ENCODE measurements at places on chromosomes 3 and 15.

GRCh38 chr3:54240-54639, 142.3 kb upstream of the CHL1 start:
- DNase-seq, result no peak

DNA sequence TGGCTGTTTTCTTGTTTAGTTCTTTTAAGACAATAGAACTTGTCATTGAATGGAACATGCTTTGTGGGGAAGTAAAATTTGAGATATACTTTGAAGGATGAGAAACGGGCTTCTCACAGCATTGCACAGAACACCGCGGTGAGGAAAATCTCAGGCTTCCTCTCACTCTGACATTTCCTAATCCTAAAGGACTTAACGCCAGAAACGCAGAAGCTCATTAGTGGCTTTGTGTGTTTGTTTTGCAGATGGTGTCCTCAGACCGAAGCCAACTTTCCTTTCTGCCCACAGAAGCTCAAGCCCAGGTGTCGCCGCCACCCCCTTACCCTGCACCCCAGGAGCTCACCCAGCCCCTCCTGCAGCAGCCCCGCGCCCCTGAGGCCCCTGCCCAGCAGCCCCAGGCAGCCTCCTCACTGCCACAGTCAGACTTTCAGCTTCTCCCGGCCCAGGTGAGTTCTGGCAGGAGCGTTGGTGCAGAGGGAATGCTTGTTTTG, 78.9 kb upstream of the BLM start:
- no peak for DNase-seq

- no peak for DNase-seq
Measured at GRCh38 chr3:135918600-135918999, 46.9 kb upstream of the PPP2R3A start.

DNA sequence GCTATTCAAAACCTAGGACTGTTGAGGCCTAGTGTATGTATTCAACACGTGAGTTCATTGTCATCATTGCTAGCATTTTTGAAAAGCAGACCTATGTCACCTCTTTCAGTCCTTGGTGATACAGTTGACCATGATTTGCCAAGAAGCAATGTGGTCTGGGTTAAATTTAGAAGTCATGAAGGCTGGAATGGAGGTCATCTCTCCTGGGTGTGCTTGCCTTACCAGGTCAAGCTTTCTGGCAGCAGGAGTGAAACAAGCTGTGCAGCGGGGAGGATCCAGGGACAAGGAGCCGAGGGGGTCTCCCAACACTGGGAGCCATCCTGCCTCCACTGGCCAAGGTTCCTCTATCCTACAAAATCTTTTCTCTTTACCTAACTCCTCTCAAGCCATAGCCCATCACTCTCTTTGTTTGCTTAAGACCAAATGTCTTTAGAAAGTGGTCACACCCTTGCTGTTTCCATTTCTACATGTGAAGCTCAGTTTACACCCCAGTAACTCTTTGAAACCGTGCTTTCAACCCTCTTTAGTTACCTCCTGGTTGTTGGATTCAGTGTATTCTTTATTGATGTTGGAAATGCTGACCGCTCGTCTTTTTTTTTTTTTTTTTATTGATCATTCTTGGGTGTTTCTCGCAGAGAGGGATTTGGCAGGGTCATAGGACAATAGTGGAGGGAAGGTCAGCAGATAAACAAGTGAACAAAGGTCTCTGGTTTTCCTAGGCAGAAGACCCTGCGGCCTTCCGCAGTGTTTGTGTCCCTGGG, 40.0 kb downstream of the SLC28A2 start:
- no peak for DNase-seq

DNA sequence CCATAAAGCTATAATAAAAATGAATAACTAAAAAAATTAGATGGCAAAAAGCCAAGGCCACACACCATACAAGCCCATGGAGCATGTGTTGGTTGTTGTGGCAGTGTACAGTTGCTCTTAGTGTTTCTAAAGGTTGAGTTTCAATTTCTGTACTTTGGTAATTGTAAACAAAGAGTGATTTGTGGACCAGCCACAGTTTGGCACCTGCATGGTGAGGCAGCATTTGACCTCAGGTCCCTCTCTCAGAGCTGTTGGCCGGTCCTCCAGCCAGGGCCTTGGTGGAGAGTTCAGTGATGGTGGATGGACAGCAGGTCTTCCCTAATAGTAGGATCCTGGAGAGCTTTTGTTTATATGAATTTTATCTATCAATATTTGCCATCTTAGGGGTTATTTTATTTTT, 5.6 kb downstream of the ACAD9 start:
- DNase-seq, result no peak

GRCh38 chr3:24450160-24450907, 44.3 kb downstream of the THRB start:
- DNase-seq, result no peak

- no peak for DNase-seq
Measured at GRCh38 chr3:197050511-197050910, 20.9 kb upstream of the MELTF start.

- DNase-seq, result no peak
Measured at GRCh38 chr15:52855157-52855556, 65.0 kb upstream of the ONECUT1 start.

GRCh38 chr15:70088455-70088854, 9.3 kb downstream of the TLE3 start:
- DNase-seq, result no peak

DNA sequence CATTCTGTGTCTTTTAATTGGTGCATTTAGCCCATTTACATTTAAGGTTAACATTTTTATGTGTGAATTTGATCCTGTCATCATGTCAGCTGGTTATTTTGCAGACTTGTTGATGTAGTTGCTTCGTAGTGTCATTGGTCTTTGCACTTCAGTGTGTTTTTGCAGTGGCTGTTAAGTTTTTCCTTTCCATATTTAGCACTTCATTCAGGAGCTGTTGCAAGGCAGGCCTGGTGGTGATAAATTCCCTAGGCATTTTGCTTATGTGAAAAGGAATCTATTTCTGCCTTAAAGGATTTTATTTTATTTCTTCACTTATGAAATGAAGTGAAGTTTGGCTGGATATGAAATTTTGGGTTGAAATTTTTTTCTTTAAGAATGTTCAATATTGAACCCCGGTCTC, 70.2 kb upstream of the CD96 start:
- DNase-seq, result no peak

- DNase-seq, result no peak
Measured at GRCh38 chr3:197674741-197675562, 61.8 kb downstream of the RUBCN start.

DNA sequence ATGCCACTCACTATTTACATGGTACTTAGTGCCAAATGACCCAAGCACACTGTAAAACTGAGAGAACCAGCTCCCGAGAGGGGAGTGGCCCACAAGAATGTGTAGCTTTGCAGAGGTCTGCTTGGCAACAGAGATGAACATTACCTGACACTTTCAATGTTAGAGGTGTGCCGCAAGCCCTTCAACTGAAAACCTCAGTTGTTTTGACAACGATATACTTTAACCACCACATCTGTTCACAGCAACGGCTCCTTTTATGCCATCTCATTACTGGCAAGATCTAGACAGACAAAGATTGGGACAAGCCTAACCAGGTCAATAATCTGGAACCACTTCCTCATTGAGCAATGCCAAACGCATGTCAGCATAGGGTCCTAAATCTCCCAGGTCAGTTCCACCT, 23.7 kb downstream of the NEK10 start:
- DNase-seq, result no peak

GRCh38 chr3:159926573-159926972, 62.1 kb upstream of the IL12A start:
- no peak for DNase-seq

- no peak for DNase-seq
Measured at GRCh38 chr3:47365213-47366153, 15.3 kb upstream of the PTPN23 start.

DNA sequence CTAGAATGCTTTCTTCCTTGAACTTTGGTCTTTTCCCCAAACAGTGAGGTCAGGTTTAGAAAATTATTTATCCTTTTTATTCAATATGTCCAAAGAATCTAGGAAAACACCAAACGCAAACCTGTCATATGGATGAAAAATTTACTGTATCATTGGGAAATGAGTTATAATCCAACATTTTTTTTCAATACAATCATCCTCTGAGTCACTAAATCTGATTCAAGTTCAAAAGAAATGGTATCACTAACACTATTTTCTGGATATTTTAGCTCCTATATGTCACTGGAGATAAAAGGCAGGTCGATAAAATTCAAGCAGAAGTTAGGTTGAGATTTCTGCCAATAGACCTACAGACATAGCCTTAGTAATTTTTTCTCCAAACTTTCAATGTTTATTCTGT, 591.6 kb upstream of the AGTR1 start:
- DNase-seq, result no peak

GRCh38 chr15:67809441-67809840, 15.9 kb upstream of the SKOR1 start:
- no peak for DNase-seq

All from stimulated activated CD8-positive, alpha-beta memory T cell treated with anti-CD3 and anti-CD28 coated beads, Interleukin-15, amount 100 ng/mL, for 48 hours (primary cell).